KG1 (cell line): ENCODE measurements at places on chromosomes 4 and X.

DNA sequence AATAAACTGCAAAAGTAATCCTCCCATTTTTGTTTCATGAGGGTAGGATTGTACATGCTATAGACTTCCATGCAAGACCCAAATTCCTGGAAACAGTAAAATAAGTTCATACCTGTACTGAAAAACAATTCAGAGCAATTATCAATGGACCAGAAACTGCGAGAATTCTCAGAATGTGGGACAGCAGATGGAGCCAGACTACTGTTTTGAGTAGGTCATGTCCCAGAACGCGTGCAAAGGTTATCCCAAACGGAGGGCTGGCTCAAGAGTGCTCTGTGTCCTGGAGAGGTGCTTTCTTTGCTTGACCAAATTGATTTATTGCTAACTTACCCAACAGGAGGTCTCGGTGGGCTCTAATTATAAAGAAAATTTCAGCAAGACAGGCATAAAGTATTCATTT, 1.7 kb upstream of the MAGEH1 start:
- DNase-seq: no peak

GRCh38 chr4:151417164-151417571, 8.2 kb downstream of the FHIP1A start:
- DNase-seq: no peak

DNA sequence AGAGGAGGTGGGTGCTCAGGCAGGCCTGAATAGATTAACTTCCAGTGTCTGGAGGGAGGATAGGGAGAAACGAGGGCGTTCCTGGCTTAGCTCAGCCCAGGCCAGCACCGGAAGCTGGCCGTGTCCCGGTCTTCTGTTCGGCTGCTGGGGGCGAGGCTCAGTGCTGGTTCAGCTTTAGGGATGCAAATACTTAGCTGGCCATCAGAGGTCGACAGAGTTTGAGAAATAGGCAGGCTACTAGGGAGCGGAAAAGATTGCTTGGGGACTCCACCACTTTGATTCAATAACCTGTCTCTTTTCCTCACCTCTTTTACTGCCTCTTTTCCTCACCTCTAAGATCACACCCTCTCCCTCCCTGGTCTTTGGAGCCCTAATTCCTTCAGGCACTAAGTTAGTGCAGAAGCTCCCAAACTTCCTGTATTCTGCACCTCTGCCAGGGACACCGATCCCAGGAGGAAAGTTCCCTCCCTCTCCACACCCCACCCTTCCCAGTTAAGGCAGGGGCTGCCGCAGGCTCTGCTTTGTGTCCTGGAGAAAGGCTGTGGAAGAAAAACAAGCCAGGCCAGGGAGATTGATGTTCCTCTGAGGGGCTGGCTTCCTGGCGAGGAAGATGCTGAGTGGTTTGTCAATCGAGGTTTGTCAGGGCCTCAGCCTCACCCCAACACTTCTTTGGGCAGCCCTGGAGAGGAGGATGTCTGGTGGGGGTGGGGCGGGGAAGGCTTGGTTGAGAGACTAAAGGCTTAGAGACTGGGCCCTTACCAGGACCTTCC, 6.0 kb upstream of the EFNB1 start:
- no peak for DNase-seq

DNA sequence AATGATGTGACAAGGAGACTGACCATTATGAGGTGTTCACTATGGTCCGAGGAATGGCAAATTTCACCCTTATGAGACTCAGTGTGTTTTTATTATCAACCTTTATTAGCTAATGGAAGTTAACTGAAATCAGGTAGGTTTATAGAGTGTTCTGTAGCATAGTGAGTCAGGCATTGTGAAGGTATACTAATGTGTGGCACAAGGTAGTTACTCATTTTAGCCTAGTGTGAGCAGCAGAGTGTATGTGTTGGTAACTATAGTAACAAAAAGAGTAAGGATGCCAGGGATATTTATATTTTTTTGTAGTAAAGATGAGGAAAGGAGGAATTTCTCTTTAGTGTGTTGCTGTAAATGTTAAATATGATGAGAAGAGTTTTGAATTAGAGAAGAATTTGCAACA, 12.0 kb downstream of the PDLIM5 start:
- DNase-seq: no peak

DNA sequence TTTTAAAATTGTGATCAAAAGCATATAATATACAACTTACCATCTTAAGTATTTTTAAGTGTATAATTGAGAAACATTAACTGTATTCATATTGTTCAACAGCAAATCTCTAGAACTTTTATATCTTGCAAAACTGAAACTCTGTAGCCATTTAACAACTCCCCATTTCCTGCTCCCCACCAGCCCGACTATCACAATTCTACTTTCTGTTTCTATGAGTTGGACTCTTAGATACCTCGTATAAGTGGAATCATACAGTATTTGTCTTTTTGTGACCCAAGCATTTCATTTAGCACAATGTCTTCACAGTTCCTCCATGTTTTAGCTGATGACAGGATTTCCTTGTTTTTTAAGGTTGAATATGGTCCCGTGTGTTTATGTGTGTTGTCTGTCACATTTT, 106.0 kb downstream of the LRBA start:
- no peak for DNase-seq

DNA sequence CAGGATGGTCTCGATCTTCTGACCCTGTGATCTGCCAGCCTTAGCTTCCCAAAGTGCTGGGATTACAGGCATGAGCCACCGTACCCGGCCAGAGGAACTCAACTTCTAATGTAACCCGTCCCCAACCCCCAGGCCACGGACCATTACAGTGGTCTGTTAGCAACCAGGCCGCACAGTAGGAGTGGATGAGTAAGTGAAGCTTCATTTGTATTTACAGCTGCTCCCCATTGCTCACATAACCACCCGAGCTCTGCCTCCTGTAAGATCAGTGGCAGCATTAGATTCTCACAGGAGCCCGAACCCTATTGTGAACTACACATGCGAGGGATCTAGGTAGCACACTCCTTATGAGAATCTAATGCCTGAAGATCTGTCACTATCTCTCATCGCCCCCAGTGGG, 119.6 kb downstream of the SHROOM3 start:
- no peak for DNase-seq

GRCh38 chr4:138890891-138891570, 124.5 kb upstream of the NOCT start:
- no peak for DNase-seq

- no peak for DNase-seq
Observed at GRCh38 chr4:119138046-119138445, 2.4 kb downstream of the MYOZ2 start.

DNA sequence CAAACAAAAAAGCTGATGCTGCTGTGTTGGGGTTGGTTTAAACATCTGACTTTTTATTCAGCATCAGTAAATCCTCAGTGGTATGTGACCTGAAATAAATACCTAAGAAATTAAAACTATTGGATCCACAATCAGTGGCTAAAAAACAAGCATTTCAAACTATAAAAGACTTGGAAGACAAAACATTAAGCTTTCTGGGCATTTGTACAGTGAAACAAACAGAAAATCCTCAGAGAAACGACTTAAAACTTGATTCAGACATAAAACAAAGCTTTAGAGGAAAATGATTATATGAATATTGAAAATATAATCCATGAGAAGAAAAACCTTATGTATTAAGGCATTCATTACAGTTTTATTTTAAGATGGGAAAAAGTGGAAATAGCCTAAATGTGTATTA, 213.3 kb upstream of the INTU start:
- no peak for DNase-seq

DNA sequence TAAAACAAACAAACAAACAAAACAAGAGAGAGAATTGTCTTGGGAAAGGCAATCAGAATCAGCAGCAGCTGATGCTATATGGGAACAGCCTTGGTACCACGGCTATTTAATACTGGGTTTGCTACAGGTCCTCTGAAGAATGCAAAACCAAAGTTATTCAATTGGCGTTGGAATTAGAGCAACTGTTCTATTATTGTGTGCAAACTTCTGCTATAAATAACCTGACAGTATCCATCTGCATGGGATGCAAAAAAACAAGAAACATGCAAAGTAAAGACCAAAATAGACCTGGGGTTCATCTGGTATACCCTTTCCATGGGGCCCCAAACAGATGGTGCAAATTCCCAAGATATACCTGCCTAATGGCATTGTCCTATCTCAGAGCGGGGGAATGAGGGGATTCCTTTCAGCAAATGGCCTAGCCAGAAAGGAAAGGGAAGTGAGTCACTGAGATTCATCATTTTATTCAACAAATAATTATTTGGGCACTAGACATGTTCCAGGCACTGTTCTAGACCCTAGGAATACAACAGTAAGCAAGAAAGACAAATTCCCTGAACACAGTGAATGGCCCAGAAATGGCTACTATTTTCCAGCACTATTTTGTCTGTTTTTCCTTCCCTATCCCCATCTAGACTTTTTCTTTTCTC, 268.9 kb downstream of the FBXW7 start:
- DNase-seq: no peak

DNA sequence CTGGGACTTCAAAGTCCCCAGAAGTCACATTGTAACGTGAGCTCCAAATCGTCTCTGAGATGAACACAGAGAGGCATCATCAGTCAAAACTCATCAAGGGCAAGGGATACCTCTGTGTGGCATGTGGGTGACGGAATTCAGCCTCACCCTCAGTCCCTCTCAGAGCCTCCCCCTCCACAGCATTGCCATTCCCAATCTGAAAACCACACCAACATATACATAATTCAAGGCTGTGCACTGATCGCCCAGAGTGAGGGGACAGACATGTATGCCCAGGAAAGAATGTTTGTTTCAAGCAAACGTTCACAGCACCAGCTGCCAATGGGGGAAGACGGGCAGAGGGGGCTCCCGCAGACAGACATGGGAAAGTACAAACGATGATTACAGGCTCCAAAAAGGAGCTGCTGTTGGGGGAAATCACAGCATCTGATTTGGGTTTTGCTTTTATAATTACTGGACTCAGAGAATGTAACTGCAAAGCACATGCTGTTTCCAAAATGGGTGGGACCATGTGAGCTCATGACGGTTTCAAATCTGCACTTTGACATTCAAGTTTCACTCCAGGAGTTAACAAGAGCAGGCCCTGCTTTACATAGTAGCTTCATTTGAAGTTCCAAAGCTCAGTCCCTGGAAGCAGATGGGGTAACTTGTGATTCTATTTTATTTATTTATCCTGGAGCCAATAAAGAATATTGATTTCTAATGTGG, 88.3 kb downstream of the CLCN4 start:
- no peak for DNase-seq

DNA sequence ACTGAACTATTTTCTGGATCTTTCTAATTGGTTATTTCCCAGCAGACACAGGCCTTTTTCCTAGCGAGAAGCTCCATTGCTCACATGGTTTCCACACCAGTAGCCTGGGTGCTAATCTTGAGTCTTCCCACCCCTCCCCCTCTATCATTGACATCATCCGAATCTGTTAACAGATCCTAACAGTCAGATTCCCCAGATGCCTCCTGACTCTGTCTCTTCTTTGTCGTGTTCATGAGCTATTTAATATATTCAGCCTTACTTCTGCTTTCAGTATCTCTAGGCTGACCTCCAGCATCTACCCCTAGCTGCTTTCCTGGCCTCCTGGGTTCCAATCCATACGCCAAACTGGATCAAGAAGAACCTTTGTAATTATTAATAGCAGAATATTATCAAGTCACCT, 85.0 kb downstream of the CLNK start:
- DNase-seq: no peak
